Right cardiac atrium (tissue), 5 donors: ENCODE measurements at places on chromosomes 12 and 14. TPM values are rescaled to one million over a fixed set of nuclear protein-coding genes. Genes with fewer than 3 reads are reported as not detected.
A peak's percentile ranks its signal among the peaks of the same experiment; 100 is the strongest.

GRCh38 chr14:96268431-96269358, 12.7 kb downstream of the BDKRB1 start:
- no peak for DNase-seq

DNA sequence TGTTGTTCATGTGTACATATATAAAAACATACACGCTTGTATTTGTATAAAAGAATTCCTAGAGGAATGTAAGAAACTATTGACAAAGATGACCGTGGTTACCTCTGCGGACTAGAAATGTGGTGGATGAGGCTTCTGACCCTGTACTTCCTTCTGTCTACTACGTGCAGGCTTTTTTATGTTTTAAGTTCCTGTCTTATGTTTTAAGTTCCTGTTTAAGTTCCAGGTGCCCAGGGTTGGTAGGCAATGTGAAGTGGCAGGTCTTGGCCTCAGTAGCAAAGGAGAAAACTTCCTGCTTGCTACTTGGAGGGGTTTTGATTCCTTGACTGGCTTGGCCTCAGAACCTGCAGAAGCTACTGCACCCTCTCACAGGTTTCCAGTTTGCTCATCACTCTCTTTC, 11.6 kb downstream of the POMT2 start:
- no peak for DNase-seq

The STYK1 gene
- 0.02 TPM for polyA plus RNA-seq

The SLC15A4 gene
- 15.8 TPM for polyA plus RNA-seq

DNA sequence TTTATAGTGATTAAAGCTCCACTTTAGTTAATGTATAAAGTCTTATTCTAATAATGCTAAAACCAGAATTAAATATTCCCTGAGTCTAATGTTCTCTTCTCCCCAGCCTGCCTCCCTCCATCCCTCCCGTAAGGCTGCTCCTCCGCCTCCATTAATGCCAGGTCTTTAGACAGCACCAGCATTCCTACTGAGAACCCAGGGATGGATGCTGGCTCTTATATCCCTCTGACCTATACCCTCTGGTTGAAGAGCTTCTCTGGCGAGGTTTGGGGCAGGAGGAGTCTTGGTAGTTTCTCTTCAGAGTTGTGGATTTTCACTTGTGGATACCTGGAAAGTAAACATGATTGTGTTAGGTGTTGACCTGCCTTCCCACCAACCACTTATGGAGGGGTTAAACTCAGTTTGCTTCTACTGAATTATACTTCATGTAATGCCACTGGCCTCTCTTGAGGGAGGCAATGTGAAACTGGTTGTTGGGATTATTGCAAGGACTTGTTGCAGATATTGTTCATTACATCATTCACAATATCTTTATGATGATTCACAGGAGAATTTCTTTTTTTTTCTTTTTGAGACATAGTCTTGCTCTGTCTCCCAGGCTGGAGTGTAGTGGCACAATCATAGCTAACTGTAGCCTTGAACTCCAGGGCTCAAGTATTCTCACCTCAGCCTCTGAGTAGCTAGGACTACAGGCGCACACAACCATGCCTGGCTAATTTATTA, 11.1 kb upstream of the SMAGP start:
- no peak for DNase-seq

The CFAP251 gene
- polyA plus RNA-seq: 0.54 TPM

GRCh38 chr12:83414981-83415380, 728.3 kb downstream of the TMTC2 start:
- no peak for DNase-seq

GRCh38 chr14:87407344-87407743, 585.6 kb downstream of the GALC start:
- no peak for DNase-seq

DNA sequence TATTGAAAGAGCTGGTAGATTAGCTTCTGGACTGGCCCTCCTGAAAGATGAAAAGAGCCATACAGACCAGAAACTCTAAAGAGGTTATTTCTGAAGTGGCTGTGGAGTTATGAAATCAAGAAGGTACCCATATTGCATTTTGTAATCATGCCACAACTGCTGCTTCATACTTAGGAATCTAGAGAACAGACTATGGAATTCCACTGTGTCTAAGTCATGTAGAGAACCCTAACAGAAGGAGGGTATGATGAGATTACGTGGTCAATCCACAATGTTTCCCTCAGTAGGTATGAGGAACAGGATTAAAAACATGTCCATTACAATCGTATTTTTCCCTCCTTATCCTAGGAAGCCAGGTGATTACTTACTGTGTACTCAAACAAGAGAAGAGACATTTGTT, 708.8 kb downstream of the RERGL start:
- no peak for DNase-seq

DNA sequence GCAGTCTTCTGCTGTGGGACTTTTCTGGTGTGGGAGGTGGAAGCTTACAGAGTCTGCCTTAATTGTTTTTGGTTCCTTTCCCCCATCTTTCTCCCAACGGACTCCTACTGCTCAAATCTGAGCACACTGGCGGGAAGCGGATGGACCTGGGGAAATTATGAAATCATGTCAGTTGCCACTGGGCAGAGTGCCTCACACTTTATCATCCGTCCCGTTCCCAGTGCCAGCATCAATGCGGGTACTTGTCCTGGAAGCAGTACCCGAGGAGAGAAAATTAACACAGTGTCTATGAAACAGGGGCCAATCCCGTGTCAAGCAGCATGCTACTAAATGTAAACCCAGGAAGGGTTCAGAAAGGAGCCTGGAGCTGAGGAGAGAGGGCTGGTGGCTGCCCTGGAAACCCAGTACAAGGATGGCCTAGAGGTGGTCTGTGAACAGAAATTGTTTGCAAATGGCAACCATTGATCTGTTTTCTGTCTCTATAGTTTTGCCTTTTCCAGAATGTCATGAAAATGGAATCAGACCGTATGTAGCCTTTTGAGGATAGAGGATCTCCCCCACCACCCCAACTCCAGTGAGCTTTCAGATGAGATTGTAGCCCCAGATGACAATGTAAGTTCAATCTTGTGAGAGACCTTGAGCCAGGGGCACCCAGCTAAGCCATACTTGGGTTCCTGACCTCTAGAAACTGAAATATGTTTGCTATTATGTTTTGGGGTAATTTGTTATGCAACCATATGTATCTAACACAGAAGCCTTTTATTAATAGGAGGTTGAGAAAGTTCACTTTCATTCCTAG, 908 bp upstream of the CDKL1 start:
- DNase-seq: peak; percentile 28

DNA sequence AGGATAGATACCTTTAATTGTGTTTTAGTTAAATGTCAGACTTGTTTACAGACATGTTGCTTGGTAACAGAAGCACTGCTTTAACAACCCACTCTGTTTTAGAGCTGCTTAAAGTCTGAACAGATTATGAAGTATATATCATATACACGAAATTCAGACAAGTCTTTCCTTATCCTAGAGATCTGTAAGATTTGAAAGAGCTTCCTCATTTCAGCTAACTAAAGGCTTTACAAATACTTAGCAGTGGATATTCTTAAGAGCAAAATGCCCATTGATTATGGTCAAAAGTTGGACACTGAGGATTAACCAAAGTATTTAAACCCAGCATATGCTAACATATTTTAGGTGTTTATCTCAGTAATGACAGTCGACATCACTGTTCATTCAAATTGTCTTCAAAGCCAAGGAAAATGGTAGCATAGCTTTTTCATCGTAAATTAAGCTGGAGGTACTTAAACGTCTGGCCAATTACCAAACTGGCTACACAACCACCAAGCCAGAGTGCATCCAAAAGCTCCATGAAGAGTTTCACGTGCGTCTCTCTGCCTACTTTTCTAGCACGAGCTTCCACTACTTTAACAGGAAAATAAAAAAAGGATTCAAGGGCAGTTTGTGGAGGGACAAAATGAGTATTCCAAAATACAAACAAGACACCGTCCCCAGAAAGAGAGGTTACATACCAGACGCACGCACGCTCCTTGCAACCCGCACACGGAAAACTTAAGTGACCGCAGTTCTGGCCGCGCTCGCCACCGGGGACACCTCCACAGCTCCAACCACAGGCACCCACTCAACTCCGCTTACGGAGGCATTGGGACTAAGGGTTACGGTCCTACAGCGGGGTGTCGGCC, 565 bp downstream of the CEP83 start:
- no peak for DNase-seq

The TAS2R7 gene
- polyA plus RNA-seq: 0.07 TPM

DNA sequence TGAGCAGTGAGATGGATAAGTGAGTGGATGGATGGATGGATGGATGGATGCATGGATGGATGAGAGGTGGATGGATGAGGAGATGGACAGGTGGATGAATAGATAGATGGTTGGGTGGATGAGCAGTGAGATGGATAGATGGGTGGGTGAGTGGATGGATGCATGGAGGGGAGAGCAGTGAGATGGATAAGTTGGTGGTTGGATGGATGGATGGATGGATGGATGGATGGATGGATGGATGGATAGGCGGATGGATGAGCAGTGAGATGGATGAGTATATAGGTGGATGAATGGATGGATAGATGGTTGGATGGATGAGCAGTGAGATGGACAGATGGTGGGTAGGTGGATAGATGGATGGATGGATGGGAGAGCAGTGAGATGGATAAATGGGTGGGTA, 30.6 kb downstream of the LRRC74A start:
- DNase-seq: no peak

The CABP1 gene
- polyA plus RNA-seq: 3.0 TPM

The ST8SIA1 gene
- polyA plus RNA-seq: 3.8 TPM

- DNase-seq: no peak
Observed at GRCh38 chr12:93592641-93593406, 20.3 kb downstream of the SOCS2 start.

GRCh38 chr14:49339130-49339529, 247.1 kb downstream of the RPS29 start:
- DNase-seq: no peak

The NYNRIN gene
- polyA plus RNA-seq: 5.1 TPM

GRCh38 chr12:91818227-91819131, 327.2 kb downstream of the BTG1 start:
- no peak for DNase-seq

DNA sequence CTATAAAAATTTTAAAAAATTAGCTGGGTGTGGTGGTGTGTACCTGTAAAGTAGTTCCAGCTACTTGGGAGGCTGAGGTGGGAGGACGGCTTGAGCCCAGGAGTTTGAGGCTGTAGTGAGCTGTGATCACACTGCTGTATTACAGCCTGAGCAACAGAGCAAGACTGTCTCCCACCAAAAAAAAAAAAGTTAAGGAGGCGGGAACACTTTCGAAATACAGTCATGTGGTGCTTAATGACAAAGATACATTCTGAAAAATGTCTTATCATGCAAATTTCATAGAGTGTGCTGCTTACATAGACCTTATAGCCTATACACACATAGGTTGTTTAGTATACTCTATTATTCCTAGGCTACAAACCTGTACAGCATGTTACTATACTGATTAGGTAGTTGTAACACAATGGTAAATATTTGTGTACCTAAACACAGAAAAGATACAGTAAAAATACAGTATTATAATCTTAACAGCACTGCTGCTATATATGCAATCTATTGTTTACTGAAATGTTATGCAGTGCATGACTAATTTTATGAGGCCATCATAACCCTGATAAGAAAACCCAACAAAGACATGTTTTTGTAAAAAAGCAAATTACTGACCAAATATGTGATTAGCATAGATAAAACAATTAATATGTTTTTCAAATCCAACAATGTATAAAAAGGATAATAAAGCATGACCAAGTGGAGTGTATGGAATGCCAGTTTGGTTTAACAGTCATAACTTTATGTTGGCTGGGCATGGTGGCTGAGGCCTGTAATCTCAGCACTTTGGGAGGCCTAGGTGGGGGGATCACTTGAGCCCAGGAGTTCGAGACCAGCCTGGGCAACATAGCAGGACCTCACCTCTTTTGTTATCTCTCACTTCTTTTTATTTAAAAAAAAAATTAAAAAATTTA, 11.4 kb downstream of the EIF2S1 start:
- DNase-seq: no peak

DNA sequence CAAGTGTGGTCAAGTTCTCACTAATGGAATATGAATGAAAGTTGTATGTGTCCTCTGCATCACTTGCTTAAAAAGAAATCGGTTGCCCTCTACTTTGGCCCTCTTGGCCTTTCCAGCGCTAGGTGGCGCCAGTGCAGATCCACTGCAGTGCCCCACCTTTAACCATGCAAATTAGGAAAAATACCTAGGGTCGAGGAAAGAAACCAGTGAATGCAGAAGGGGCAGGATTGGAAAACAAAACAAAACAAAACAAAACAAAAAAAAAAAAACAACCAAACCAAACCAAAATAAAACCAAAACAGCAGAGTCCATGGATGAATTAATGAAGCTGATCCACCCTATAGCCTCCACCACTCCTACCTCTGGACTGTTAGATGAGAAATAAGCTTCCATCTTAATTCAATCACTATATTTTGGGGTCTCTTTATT, 12.9 kb upstream of the NEMF start:
- peak; percentile 78 for DNase-seq

- DNase-seq: no peak
Observed at GRCh38 chr12:120227233-120228040, 26.5 kb upstream of the RPLP0 start.

DNA sequence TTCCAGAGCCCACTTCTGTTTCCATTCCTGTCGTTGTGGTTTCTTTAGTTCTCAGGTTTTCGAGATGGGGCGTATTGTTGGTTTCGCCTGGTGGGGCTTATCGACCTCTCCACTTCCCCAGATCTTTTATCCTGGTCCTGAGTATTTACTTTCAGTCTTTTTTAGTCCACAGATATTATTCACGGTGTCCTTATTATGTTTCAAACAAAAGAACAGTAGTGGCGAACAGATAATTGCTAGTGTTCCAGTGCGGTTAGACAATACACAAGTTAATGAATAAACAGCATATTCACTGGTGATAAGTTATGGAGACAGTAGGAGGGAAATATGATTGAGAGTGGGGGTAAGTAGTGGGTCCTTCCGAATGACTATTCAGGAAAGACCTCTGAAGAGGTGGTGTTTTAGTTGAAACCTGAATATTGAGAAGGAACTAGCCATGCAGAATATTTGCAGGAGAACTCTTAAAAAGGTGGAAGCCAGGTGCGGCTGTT, 668 bp downstream of the TMEM260 start:
- DNase-seq: no peak

DNA sequence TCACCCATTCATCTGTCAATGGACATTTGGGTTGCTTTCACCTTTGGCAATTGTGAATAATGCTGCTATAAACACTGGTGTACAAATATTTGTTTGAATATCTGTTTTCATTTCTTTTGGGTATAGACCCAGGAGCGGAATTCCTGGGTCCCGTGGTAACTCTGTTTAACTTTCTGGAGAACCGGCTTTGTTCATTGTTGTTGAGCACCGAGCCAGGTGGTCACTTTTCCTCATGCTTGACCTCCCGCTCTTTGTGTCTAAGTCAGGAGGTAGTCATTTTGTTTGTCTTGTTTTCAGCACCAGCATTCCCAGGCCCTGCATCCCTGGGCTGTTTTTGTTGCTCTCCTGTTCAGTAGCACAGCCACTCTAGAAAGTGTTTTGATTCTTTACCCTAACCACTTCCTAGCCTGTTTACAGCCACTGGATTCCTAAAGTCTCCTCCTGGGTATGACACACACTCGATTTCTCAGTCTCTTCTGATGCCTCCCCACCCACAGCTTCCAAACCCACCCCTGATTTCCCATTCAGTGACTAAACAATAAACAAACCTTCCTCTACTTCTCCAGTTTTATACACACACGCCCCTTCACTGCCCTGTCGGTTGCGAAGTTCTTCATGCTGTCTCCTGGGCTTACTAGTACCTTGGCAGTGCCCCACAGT, 37.9 kb downstream of the B4GALNT3 start:
- no peak for DNase-seq

GRCh38 chr14:89308232-89308959, 108.6 kb downstream of the FOXN3 start:
- DNase-seq: no peak

The FGD4 gene
- polyA plus RNA-seq: 3.5 TPM

The EPS8 gene
- 18.6 TPM for polyA plus RNA-seq

The SLC4A8 gene
- polyA plus RNA-seq: 0.02 TPM

The SRSF9 gene
- polyA plus RNA-seq: 40.3 TPM

The MIP gene
- polyA plus RNA-seq: 0.14 TPM
